ENCODE measurements at places on chromosomes 13 and 19.

- no peak for DNase-seq
These were observed 29.8 kb downstream of the DZIP1 start for GRCh38 chr13:95614641-95615245.

GRCh38 chr19:49387936-49388372 lies at the start of gene KASH5:
Gene KASH5 (plus strand): TSS chr19:49388249. CDS start chr19:49390884, 2,635 bp downstream.
- peak; percentile 69 for DNase-seq

- no peak for DNase-seq
These were observed 3.0 kb downstream of the MZF1 start for GRCh38 chr19:58569943-58570670.

DNA sequence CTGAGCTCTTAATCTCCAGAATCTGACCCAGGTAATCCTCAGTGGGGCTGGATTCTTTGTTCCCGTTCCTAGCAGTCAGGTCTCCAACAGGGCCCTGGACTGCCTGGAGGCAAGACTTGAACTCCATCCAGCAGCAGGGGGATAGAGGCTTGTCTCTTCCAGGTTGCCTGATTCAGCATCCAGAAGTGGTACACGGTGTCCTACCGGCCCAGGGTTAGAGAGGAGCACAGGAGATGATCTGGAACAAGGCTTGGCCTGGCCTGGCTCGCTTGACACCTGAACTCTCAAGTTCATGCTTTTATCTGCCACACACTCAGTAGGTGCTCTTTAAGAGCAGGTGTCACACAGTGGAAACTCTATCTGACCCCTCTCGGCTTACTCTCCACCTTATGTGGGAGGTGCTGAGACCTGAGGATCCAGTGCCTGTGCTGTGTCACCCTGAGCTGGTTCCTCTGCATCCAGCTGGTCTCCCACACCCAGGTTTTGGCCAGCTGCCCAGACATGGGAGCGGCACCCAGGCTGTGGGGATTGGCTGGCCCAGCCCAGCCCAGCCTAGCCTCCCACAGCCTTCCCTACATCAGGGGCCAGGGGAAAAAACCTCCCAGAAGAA lies at the start of gene CYP4F3:
CYP4F3 (plus strand) TSS at position 604 of the 610 bp plus-strand sequence. CDS start 519 bp downstream, outside the sequence.
- no peak for DNase-seq

DNA sequence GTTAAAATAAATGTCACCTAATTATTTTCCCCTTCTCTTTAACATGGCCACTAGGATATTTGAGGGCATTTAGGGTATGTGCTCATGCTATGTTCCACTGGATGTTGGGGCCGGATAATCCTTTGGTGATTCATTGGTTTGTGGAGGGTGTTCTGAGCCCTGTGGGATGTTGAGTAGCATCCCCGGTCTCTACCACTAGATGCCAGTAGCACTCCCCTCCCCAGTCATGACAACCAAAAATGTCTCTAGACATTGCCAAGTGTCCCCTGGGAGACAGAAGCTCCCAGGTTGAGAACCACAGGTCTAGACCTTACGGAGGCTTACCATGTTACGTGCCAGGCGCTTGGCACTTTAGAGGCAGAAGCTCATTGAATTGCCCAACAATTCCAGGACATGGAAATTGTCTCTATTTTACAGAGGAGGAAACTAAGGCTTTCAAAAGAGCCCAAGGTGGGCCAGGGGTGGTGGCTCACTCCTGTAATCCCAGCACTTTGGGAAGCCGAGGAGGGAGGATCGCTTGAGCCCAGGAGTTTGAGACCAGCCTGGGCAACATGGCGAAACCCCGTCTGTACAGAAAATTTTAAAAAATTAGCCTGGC lies 14.1 kb downstream of the SHANK1 start:
- no peak for DNase-seq

DNA sequence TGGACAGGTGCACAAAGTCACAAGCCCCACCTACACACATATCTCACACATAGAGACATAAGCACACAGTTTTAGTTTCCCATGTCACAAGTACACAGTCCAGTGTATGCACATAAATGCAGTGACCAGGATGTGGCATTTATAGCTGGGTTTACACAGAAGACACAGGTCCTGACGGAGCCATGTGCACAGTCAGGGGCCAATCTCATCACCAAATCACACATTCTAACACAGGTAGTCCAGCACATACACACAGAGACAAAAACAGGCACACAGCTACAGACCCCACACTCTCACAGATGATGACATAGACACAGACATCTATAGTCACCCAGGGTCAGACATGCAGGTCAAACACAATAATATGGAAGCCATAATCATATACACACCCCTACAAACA lies 2.1 kb downstream of the NUMBL start:
- DNase-seq, result no peak

- peak; percentile 54 for DNase-seq
These were observed 13.8 kb downstream of the OR7D4 start for GRCh38 chr19:9205501-9206113.

DNA sequence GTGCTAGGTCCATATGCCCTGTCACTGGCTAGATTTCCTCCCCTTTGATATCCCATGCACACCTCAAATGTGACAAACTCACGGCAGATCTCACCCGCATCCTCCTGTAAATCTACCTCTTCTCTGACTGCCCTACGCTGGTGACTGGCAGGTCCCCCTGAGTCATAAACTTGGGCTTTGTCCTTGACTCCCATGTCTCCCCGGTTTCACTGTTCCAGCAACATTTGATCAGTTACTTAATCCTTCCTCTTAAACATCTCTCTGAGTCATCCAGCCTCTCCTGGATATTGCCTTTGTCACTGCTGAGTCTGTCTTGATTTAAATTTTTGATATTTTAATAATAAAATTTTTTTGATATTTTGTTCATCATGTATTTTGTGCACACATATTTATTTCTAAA lies 26.5 kb downstream of the FAM216B start:
- DNase-seq, result no peak

- DNase-seq, result no peak
These were observed 214.9 kb downstream of the KCNRG start for GRCh38 chr13:50229960-50230661.
